ENCODE measurements at places on chromosomes 6 and 20.

GRCh38 chr6:33207552-33208090 lies 679 bp upstream of the RING1 start:
- no peak for DNase-seq

- DNase-seq = no peak
These were observed 141.9 kb upstream of the SNX9 start for GRCh38 chr6:157681041-157681650.

GRCh38 chr20:48698507-48699267 lies 129.1 kb downstream of the PREX1 start:
- DNase-seq = no peak

DNA sequence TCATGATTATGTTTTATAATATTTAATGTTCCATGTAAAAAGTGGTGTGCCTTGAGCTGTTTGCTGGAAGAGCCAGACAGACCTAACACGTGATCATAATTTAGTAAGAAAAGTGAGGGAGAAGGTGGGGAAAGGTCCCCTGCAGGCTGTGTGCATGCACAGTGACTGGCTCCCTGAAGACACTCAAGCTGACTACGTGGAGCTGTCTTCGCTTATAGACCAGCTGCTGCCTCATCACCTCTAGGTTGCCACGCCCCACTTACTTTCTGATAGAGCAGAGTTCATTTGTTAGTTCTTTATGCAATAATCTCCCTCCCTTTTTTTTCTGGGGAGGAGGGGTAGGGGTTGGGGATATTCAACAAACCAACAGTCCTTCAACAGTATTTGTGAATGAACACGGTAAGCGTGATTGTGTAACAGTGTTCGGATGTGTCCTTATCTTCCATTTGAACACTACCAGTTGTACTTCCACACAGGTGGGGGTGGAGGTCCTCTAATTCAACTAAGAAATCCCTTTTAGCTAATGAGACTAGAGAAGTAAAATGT lies 157.3 kb downstream of the BACH2 start:
- no peak for DNase-seq

DNA sequence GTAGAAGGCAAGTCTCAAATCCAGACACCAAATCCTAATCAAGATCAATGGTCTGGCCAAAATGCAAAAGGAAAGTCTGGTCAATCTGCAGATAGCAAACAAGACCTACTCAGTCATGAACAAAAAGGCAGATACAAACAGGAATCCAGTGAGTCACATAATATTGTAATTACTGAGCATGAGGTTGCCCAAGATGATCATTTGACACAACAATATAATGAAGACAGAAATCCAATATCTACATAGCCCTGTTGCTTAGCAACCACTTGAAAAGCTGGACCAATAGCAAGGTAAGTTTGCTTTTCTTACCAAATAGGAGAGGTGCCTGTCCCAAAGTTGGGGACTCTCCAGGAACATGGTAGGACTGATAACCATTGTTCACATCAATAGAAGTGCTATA lies 2.0 kb downstream of the SEMG2 start:
- no peak for DNase-seq

DNA sequence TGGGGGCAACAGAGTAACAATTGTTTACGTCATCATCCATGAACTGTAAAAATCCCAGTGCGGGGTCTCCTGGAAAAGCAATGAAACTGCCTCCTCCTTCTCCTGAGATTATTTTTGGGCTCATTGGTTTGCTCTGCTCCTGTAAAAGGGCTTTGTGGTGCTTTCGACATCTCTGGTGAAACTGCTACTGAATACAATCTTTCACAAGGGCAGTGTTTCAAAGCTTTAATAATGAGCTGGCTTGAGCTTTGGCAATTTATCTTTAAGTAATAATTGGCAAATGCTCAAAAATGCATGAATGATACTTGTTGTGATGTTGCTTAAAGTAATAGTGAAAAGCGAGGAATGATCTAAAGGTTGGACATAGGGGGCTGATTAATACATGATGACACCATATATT lies 43.5 kb upstream of the ENPP1 start:
- DNase-seq = no peak

- no peak for DNase-seq
These were observed 877.3 kb upstream of the MAP3K7 start for GRCh38 chr6:91464201-91464600.

DNA sequence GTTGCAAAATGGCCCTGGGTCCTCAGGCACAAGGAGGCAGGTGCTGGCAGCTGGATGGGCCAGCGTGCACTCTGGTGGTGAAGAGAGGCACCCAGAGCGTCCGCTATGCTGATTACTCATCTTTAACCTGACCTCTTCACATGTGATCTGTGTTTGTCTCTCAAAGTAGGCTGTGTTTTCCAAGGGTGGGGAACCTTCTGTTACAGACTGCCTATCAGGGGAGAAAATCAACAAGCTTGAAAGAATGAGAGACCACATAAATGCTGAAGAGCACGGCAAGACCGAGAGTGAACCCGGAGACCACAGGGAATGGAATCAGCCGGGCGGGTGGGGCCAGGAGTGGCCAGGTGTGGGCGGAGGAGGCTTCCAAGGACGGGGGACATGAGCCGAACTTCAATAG lies 16.2 kb downstream of the BNIP5 start:
- no peak for DNase-seq

DNA sequence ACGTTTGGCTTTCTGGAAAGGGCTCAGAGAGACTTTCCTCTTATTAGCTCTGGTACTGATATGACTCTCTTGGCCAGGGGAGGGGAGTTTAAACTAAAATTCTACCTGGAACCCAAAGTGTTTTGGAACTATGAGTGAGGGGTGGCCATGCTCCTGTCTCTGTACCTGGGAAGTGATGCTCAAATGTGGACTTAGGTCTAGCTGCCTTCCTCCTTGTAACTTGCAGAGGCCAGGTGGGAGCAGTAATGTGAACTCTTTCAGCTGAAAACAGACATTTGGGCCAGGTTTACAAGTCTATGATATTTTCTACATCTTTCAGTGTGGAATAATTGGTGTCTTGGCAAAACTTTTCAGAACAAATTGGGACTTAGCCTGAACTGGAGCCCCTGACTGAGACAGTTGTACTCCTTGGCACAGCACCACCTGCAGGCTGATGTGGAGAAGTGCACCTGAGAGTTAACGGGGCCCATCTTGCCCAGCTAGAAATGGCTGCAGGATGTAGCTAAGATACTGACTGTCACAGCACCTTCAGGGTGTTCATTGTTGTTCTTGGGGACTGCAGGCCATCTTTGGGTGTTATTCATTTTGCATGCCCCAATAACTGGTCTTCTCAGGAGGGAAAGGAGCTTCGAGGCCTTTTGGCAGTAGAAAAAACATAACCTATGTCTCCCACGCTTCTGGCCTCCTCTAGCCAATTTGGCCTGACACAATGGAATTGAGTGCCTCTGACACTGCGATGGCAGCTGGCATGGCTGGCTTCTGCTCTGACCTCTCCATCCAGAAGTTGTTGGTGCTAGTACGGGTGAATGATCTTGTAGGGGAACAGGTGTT lies 37.1 kb downstream of the CD109 start:
- DNase-seq = peak; percentile 60

DNA sequence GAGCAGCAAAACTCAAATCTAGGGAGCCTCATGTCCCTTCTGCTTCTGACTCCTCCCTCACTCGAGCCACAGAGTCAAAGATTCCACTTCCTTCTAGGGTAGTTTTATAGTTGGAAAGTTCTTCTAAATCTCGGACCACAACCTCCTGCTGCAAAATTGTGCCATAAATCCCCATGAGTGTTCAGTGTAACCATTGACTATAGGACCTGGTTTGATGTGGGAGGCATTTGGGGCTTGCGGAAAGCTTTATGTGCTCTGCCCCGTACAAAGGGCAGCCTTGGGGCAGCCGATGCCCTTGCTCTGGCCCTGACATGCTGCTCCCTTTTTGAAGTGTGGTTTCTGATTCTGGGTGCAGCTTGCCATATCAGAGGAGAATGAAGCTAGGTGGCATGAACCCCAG lies 43.6 kb upstream of the IER3 start:
- DNase-seq = no peak

- no peak for DNase-seq
These were observed 57.4 kb upstream of the PROKR2 start for GRCh38 chr20:5374171-5374570.

DNA sequence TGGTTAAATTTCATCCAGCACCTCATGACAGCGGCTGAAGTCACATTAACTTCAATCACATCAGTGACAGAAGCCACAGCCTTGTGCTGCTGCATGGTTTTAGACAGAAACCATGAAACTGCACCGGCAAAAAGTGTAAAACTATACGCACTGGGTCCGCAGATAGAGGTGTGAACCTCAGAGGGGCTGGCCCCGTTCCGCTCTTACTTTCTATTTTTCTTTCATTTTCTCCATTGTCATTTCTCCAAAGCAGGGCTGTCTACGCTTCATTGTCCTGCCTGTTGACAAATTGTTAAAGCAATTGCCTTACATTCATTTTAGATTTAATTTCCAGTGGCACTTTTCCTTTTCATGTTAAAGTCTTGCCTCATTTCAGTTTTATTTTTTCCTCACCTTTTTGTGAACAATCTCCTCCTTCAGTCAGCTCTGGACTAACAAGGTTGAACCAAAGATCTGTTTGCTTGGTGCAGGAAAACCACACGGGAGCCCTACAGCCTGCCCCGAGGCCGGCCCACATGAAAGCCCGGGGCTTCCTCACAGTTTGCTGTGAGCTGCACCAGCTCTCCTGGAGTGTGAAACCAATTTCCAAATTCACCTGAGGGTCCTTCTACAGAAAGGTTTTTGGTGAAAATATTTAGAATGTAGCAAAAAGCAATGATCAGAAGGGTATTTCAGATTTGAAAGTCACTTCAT lies 63.7 kb downstream of the PRR18 start:
- DNase-seq = peak; percentile 55

DNA sequence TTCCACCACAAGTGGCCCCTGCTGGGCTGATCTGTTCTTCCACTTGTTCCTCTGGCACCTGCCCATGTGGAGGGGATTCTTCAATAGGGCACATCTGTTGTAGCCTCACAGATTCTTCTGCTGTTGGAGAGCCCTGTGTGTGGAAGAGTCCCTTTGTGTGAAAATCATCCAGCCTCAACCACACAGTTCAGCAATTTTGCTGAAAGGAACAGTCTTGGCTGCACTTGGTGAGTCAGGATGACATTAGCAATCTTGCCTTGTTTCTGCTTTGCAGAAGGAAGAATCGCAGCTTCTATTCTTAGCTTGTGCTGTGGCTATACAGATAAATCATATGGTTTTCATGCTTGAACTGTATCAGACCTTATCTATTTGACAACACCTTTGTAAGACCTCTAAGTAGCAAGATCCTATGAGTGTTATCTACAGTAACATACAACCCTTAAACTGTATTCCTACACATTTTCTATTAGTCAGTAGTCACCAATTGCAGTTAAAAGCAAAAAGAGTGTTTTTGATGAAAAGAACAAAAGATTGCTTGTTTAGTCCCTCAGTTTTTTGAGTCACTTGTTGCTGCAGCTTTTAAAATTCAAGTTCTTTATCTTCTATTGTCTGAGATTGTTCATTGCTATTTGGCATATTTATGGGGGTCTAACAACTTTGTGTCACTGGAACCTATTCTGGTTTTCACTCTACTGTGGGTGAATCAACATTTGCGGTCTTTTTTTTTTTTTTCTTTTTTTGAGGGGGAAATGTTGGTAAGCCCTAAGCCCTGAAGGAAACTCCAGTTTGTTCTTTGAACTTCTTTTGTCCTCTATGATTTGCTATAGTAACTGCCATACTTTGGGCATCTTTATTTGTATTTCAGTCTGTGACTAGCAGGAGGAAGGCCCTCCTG lies 231.6 kb downstream of the TFAP2B start:
- DNase-seq = no peak

- DNase-seq = no peak
These were observed 9.7 kb upstream of the IBTK start for GRCh38 chr6:82257088-82257774.

- DNase-seq = no peak
These were observed 479.4 kb upstream of the MAN1A1 start for GRCh38 chr6:119829006-119829405.

GRCh38 chr6:32081168-32081990 lies 27.8 kb downstream of the TNXB start:
- no peak for DNase-seq

DNA sequence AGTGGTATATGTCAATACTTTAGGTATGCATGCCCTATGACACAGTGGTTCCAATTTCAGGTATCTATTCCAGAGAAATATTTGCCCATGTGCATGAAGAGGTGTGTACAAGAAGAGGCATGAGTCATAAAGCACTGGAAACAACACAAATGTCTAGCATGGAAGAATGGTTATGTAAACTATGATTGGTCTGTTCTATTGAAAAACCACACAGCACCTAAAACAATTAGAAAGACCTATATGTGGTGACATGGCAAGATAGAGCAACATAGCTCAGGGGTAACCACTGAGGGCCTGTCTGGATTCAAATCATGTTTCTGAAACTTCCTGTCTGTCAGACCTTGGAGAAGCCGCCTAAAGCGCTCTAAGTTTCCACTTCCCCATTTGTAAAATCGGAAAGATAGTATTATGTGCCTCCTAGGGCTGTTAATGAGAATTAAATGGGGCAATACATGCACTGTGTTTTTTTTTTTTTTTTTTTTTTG lies 76.0 kb upstream of the SHLD1 start:
- no peak for DNase-seq

DNA sequence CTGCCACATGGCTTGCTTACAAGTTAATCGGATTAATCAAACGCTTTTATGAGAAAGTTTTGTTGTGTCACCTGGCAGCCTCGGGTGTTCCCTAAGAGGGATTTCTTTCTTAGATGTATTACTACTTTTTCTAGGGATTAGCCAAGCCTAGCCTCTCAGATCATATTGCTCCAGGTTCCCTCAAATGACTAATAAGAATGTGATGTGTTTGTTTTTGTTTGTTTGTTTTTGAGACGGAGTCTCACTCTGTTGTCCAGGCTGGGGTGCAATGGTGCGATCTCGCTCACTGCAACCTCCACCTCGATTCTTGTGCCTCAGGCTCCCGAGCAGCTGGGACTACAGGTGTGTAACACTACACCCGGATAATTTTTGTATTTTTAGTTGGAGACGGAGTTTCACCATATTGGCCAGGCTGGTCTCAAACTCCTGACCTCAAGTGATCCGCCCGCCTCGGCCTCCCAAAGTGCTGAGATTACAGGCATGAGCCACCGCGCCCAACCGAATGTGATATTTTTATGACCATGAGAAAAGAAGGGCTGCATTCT lies 977 bp downstream of the HMGN4 start:
- DNase-seq = no peak

- peak; percentile 51 for DNase-seq
These were observed 6.3 kb downstream of the BCAS1 start for GRCh38 chr20:54063992-54064676.

DNA sequence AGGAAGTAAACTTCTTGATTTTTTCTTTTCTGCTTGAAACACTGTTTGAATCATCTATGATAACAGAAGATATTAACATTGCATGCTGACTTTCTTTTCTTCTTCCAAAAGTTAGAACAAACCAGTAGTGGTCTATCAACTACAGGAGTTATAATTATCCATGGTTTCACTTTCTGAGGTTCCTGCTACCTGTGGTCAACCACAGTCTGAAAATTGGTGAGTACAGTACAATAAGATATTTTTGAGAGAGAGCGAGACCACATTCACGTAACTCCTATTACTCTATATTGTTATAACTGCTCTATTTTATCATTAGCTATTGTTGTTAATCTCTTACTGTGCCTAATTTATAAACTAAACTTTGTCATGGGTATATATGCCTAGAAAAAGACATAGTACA lies 86.1 kb downstream of the MAP7 start:
- DNase-seq = no peak
